ENCODE measurements at places on chromosomes 1 and 21.

GRCh38 chr1:214662223-214662785 is 59.3 kb downstream of the CENPF start:
- no peak for DNase-seq

- no peak for DNase-seq
These were observed 67.3 kb upstream of the WNT4 start for GRCh38 chr1:22210176-22210575.

DNA sequence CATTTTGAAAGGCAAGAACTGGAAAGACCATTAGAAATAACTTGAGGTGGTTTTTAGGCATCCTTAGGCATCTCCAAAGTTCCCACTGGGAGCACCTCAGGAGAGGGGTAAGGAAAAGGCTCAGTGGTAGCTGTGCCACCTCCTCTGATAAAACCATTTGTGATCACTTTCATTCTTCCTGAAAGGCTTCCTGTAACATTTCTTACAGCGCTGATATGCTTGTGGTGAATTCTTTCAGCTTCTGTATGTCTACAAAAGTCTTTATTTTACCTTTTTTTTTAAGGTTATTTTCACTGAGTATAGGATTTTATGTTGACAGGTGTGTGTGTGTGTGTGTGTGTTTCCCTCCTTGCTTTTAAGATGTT is 54.8 kb downstream of the VANGL2 start:
- no peak for DNase-seq

- no peak for DNase-seq
These were observed 432.9 kb downstream of the PLPP3 start for GRCh38 chr1:56146449-56146848.

- DNase-seq = no peak
These were observed 932 bp downstream of the MAP10 start for GRCh38 chr1:232806186-232806510.

DNA sequence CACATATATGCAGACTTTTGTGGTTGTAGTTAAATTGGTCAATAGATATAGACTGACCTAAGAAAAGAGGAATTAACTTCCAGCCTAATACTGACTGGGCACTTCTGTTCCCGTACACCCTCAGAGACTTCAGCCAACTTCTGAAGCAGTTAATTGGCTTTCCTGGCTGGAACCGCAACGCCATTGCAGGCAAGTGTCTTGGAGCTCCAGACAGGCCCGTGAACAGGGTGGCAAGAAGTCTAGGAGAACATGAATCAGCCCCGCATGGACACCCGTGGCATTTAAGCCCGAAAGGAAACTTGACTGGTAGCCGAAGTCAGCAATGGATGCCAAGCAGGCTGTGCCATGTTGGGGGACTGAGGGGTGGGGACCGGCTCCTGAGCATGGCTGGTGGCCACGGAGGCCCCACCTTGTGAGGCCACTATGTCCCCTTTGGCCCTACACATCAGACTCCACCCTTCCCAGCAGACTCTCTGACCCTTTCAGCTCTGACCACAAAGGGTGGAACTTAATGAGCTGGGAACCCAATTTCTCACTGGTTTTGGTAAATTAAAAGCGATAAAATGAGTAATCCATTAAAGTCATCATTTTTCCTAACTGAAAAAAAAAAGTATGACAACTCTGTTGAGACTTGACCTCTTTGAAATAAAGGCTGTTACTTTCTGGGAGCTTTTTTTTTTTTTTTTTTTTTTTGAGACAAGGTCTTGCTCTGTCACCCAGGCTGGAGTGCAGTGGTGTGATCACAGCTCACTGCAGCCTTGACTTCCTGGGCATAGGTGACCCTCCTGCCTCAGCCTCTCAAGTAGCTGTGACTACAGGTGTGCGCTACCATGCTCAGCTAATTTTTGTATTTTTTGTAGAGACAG is 54.1 kb downstream of the RUNX1 start:
- no peak for DNase-seq

GRCh38 chr1:241817331-241817792 is 30.6 kb upstream of the EXO1 start:
- DNase-seq = no peak

GRCh38 chr1:37410815-37411214 is 63.6 kb upstream of the ZC3H12A start:
- DNase-seq = no peak

- DNase-seq = no peak
These were observed 432 bp downstream of the AKT3 start for GRCh38 chr1:243849421-243850201.

GRCh38 chr1:48066936-48067335 is 69.8 kb upstream of the TRABD2B start:
- DNase-seq = no peak

- DNase-seq = no peak
These were observed 55.4 kb downstream of the HSF2BP start for GRCh38 chr21:43603641-43604504.

DNA sequence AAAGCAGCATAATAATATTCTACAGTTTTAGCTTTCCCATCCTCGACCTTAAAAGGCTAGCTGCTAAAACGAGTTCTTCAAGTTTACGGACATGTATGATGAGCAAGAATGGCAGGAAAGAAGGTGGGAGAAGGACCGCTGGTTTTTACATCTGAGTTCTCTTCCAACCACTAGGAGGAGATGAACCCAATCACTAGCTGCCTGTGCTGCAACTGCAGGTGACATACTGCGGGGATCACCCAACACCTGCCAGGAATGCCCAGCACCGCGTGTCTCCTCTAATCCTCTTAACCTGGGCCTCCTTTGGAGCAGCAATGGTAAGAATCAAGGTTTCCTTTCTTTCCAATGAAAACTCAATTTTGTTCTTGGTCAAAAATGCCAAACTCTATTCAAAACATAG is 23.5 kb downstream of the TOR3A start:
- DNase-seq = peak; percentile 92

All from NCI-H526 treated with DMSO at 0.1 percent for 48 hours (cell line).